Activated CD8-positive, alpha-beta memory T cell treated with anti-CD3 and anti-CD28 coated beads, Interleukin-2, amount 10 ng/mL, durations not matched to agents 7 days and 5 days (primary cell): ENCODE measurements at places on chromosomes 1 and 21.
A peak's percentile ranks its signal among the peaks of the same experiment; 100 is the strongest.

DNA sequence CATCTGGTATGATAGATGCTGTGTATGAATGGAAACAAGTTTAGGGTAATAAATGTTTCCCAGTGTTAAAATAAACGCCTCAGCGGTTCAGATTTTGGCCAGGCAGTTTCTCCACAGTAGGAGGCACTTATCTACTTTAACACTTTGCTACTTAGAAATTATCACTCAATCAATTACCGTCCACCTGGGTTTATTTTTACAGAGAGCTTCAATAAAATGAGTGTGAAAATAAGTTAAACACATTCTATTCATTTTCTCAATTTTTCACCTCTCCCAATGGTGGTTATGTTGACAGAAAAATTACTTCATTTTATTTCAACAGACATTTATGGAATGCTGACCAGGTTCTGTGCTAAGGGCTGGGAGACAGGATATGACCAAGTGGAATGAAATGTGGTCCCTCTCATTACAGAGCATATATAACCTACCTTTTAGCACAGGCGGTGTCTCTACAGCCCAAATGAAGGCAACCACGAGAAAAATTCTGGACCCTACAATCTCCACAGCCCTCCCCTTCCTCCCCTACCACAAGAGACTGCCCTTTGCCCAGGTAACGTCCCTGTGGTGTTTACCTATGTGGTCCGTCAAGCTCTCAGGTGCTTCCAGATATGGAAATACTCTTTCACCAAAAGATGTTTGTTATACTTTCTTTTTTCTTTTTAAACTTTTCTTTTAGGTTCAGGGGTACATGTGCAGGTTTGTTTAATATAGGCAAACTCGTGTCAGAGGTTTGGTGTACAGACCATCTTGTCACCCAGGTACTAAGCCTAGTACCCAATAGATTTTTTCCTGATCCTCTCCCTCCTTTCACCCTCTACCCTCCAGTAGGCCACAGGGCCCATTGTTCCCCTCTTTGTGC, 105.5 kb downstream of the HLCS start:
- no peak overlapping the region for H3K4me3 ChIP-seq
- peaks cover 4% of the 10 kb centered on the region for H3K36me3 ChIP-seq
- H3K27ac ChIP-seq, result no peak overlapping the region
- DNase-seq, result no peak
- H3K4me1 ChIP-seq, result peaks cover 21% of the 10 kb centered on the region

DNA sequence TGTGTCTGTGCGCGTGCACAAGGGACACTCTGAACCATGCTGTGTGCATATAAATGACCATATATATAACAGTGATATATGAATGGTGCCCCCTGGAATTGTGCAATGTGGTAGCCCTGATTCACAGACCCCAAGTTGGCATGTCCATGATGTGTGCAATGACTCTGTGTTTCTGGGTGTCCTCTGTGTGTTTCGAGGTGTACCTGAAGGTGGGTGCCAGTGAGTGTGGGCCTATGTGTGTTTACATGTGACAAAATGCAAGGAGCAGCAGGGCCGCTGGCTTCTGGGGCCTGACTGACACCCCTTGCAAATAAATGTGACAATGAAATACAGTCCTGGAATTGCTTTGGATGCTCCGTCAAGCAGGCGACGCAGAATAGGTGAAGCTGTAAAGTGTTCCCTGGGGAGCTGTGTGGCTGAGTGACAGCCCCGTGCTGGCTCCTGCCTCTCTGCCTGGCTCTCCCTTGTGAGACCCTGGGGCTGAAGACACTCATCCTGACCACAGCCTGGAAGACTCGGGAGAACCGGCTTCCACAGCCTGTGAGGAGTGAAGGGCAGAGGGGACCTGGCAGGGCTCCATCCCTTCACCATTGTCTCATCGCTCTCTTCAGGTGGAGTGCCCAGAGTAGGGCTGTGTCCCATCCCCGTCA, 38.2 kb upstream of the CSF3R start:
- H3K27me3 ChIP-seq, result no peaks in the 10 kb centered on the region
- H3K4me3 ChIP-seq, result no peak overlapping the region
- peak; percentile 38 for DNase-seq
- H3K36me3 ChIP-seq, result no peaks in the 10 kb centered on the region
- peaks cover 15% of the 10 kb centered on the region for H3K4me1 ChIP-seq

DNA sequence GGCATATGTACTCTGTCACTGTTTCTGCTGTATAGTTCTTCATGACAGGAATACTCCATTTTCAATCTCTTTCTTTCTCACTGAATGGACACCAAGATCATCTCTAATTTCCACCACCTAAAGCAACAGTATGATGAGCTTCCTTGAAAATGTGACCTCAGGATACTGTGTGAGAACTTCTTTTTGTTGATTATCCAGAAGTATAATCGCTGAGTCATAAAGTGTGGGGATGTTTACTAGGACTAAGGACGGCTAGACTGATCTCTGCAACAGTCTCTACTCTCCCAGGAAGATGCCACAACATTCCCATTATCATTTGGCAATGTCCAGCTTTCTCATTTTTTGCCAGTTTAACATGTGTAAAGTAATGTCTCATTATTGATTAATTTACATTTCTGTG, 70.3 kb downstream of the TNFSF18 start:
- no peak for DNase-seq
- no peaks in the 10 kb centered on the region for H3K27me3 ChIP-seq
- H3K36me3 ChIP-seq, result no peaks in the 10 kb centered on the region
- H3K4me1 ChIP-seq, result no peaks in the 10 kb centered on the region
- H3K4me3 ChIP-seq, result no peak overlapping the region

DNA sequence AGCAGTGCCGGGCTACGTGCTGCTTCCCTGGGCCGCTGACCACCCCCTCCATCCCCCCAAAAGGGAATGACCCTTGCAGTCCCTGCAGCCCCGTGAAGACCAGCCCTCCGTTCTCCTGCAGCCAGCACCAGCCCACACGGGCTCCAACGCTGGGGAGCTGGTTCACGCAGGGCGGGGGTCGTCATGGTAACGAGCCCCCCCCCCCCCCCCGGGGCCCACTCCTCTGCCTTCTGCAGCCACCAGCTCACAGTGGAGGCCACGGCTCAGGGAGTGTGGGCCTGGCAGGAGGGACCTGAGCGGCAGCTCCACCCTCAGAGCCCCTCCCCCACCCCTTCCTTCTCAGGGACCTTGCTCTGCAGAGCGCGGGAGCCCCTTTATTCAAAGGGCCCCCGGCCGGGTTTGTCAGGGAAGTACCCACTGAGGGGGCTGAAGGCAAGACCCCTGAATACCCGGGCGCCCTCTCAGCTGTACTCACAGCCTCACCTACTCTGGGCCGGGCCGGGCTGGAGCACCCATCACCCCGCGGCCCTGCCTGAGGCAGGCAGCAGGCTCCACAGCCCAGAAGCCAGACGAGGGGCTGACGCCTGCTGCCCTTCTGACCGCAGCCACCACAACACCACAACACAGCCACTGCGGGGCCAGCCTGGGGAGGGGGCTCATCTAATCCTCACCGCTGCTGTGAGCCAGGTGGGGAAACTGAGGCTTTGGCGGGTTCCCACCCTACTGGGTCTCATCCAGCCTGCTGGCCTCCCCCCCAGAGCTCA, 12.6 kb downstream of the MEGF6 start:
- no peaks in the 10 kb centered on the region for H3K27me3 ChIP-seq
- H3K36me3 ChIP-seq, result no peaks in the 10 kb centered on the region
- DNase-seq, result no peak
- H3K4me3 ChIP-seq, result no peak overlapping the region

DNA sequence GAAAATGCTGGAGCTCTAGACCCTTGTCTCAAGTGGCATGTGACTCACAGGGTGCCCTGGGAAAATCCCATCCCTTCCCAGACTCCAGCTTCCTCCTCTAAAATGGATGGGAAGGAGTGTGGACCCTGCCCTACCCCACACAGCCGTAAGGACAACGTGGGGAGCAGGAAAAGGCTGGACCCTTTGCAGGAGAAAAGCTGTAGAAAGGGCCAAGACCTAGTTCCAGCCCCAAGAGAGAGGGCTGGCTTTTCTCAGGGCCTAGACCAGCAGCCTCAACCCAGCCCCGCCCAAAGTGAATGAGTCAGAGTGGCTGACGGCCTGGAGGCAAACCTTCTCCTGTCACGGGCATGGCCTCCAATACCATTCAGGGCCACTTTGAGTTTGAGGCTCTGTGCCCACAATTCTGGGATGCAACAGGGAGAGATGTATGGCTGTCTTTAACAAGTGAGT, 1.1 kb downstream of the LAMB3 start:
- peak overlapping the region; percentile 70 for H3K27ac ChIP-seq
- no peaks in the 10 kb centered on the region for H3K27me3 ChIP-seq
- DNase-seq, result peak; percentile 87
- H3K4me1 ChIP-seq, result peaks cover 26% of the 10 kb centered on the region
- H3K36me3 ChIP-seq, result no peaks in the 10 kb centered on the region

- no peak overlapping the region for H3K4me3 ChIP-seq
- H3K27ac ChIP-seq, result no peak overlapping the region
- no peaks in the 10 kb centered on the region for H3K4me1 ChIP-seq
- peaks cover 62% of the 10 kb centered on the region for H3K27me3 ChIP-seq
- no peaks in the 10 kb centered on the region for H3K36me3 ChIP-seq
These were observed 27.0 kb downstream of the SDC3 start for GRCh38 chr1:30881319-30882181.

GRCh38 chr1:157968508-157968907, 24.9 kb upstream of the KIRREL1 start:
- peaks cover 2% of the 10 kb centered on the region for H3K27me3 ChIP-seq
- H3K27ac ChIP-seq, result no peak overlapping the region
- H3K4me3 ChIP-seq, result no peak overlapping the region
- DNase-seq, result no peak
- H3K36me3 ChIP-seq, result no peaks in the 10 kb centered on the region

- no peaks in the 10 kb centered on the region for H3K36me3 ChIP-seq
- H3K27me3 ChIP-seq, result no peaks in the 10 kb centered on the region
- H3K4me3 ChIP-seq, result no peak overlapping the region
These were observed 39.2 kb upstream of the ACTRT2 start for GRCh38 chr1:2981981-2982614.

- no peak overlapping the region for H3K27ac ChIP-seq
- H3K4me3 ChIP-seq, result no peak overlapping the region
- DNase-seq, result no peak
These were observed 144.6 kb upstream of the COL6A1 start for GRCh38 chr21:45836694-45837670.

DNA sequence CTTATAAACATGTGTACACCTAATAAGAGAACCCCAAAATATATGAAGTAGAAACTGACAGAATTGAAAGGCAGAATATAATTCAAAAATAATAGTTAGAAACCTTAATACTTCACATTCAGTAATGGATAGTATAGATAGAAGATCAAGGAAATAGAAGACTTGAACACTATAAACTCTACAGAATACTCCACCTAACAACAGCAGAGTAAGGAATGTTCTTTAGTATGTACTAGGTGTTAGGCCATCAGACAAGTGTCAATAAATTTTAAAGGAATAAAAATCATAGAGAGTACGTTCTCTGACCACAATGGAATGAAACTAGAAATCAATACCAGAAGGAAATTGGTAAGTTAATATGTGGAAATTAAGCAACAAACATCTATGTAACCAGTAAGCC, 16.6 kb downstream of the ZNF644 start:
- DNase-seq, result no peak
- peaks cover 27% of the 10 kb centered on the region for H3K4me1 ChIP-seq
- H3K4me3 ChIP-seq, result no peak overlapping the region

DNA sequence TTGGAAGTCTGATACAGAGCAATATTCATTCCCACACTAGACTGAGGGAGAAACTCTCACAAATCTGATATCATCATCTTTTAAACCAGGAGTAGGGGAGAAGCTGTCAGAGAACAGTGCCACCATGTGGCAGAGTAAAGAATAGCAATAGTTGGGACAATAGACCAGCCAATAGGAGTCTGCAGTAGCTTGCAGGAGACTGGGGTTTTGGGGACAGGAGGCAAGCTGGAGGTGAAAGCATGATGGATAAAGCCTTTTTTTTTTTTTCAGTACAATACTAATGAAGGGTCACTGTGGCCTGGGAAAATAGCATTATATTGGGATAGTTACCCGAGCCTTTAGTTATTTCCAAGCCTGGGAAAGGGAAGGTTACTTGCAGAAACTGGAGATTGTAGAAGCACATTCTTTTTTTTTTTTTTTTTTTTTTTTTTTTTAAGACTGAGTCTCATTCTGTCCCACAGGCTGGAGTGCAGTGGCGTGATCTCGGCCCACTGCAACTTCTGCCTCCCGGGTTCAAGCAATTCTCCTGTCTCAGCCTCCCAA, 120.7 kb downstream of the S1PR1 start:
- H3K27me3 ChIP-seq, result peaks cover 25% of the 10 kb centered on the region
- H3K36me3 ChIP-seq, result no peaks in the 10 kb centered on the region
- peak; percentile 80 for DNase-seq
- H3K4me1 ChIP-seq, result peaks cover 7% of the 10 kb centered on the region
- H3K27ac ChIP-seq, result no peak overlapping the region

DNA sequence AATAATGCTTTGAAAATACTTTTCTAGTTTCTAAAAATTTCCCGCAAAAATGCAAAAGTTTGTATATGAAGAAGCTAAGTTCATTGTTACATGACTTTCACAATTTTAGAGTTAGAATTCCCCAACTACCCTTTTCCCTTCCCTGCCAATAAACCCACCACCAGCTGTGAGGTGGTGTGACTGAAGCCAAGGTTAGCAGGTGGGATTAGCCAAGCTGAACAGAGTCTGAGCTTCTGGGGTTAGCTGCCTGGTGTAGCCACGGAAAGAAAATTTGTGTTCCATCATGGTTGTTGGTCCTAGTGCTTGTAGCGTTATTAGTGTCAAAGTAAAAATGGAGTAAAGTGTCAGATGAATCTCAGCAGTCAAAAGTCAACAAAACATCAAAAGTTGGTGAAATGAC, 110.9 kb downstream of the ASTN1 start:
- DNase-seq, result no peak
- no peak overlapping the region for H3K4me3 ChIP-seq
- H3K27me3 ChIP-seq, result no peaks in the 10 kb centered on the region
- H3K4me1 ChIP-seq, result no peaks in the 10 kb centered on the region

DNA sequence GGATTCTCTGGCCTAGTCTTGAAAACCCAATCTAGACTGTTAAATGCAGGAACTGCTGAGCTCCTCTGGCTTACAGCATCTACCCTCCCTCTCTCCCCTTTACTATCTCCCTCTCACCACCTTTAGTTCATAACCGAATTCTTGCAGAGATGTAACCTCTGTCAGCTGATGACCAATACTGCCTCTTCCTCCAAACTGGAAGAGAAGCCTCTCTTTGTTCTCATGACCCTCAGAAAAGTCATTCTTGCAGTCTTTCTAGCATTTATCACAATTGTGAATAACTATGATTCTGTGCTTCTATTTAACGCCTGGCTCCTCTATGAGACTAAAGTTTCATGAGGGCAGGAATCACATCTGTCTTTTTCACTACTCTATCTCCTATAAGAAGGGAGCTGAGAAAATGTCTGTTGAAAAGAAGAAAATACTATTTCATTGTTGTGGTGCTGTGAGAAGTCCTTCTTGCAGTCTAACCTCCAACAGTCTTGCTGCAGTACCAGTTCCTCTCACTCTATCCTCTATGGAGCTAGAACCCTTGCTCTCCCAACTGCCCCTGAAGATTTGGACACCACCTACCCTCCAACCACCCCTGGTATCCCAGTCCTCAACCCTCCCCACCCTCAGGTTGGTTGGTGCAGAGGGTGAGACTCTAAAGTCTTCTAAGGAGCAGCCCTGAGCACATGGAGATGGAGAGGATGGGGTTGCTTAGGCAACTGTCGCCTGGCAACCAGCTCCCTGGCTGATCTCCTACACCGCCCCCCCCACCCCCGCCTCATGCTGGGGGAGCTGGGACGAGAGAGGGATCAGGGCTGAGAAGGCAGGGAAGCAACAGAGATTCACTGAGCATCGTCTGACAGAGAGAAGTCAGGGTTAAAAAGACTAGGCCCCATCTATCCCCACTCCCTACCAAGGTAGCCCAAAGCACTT, 13.9 kb downstream of the MEF2D start:
- DNase-seq, result no peak
- peak overlapping the region; percentile 30 for H3K27ac ChIP-seq

GRCh38 chr21:31286621-31287020, 57.4 kb downstream of the TIAM1 start:
- no peaks in the 10 kb centered on the region for H3K27me3 ChIP-seq
- peaks cover 13% of the 10 kb centered on the region for H3K4me1 ChIP-seq
- no peak overlapping the region for H3K27ac ChIP-seq
- H3K36me3 ChIP-seq, result peaks cover under 1% of the 10 kb centered on the region
- DNase-seq, result no peak
